ENCODE measurements at places on chromosomes 2 and 18. TPM values are rescaled to one million over a fixed set of nuclear protein-coding genes. Genes with fewer than 3 reads are reported as not detected.

DNA sequence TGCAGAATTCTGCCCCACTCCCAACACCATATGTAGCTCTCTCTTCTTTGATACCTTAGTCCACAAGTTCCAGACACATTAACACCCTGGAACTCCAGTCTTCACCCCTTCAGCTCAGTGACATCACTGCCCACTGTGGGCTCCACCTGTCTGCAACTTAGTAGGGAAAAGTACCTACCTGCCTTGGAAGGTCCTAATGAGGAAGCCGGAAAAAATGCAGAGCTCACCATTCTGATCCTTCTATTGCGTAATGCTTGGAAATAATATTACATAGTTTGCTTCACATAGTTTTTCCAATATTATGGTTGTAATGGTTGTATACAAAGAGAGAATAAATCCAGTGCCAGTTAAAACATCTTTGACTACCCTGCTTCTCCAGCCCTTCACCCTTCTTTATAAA, 738.4 kb downstream of the RNF144A start:
- peaks cover 9% of the 10 kb centered on the region for H3K4me1 ChIP-seq
- H3K4me3 ChIP-seq = no peak overlapping the region
- peaks cover 14% of the 10 kb centered on the region for H3K36me3 ChIP-seq

- H3K36me3 ChIP-seq = peaks cover 23% of the 10 kb centered on the region
- peak overlapping the region; percentile 2 for H3K4me3 ChIP-seq
- H3K4me1 ChIP-seq = peaks cover 84% of the 10 kb centered on the region
- no peaks in the 10 kb centered on the region for H3K27me3 ChIP-seq
- H3K27ac ChIP-seq = peak overlapping the region; percentile 1
These were observed 14.7 kb downstream of the CUL3 start for GRCh38 chr2:224570328-224570993.

DNA sequence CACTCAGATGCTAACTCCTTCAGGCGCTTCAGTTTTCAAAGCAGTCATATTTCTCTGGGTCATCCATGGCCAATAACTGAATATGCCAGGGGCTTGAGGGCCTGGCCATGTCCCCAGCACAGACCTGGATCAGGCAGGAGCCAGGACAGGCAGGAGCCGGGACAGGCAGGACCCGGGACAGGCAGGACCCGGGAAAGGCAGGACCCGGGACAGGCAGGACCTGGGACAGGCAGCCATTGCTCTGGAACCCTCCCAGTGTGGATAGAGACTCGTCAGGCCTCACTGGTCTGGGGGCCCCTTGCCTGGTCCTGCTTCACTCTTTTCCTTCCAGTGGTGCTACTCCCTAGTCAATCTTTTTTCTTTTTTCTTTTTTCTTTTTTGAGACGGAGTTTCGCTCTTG, 117.5 kb upstream of the TEX51 start:
- H3K36me3 ChIP-seq = no peaks in the 10 kb centered on the region
- H3K27ac ChIP-seq = no peak overlapping the region
- no peak overlapping the region for H3K4me3 ChIP-seq
- DNase-seq = no peak
- no peaks in the 10 kb centered on the region for H3K4me1 ChIP-seq
- H3K27me3 ChIP-seq = peaks cover 11% of the 10 kb centered on the region

DNA sequence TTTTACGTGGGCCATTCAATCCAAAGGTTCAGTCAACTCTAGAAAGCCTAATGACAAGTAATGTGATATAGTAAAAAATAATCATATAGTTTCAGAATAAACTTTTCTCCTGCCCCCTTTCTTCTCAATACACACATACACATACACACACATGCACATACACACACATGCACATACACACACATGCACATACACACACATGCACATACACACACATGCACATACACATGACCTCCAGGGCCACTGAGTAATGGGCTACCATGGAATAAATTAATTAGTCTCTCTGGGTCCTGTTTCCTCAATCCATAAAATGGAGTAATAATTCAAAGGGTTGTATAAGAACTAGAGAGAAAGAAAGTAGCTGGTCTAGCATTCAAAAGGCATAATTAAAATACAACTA, 5.4 kb upstream of the TRIB2 start:
- H3K27me3 ChIP-seq = no peaks in the 10 kb centered on the region
- H3K4me1 ChIP-seq = peaks cover 55% of the 10 kb centered on the region
- DNase-seq = no peak
- H3K4me3 ChIP-seq = no peak overlapping the region
- H3K27ac ChIP-seq = no peak overlapping the region

DNA sequence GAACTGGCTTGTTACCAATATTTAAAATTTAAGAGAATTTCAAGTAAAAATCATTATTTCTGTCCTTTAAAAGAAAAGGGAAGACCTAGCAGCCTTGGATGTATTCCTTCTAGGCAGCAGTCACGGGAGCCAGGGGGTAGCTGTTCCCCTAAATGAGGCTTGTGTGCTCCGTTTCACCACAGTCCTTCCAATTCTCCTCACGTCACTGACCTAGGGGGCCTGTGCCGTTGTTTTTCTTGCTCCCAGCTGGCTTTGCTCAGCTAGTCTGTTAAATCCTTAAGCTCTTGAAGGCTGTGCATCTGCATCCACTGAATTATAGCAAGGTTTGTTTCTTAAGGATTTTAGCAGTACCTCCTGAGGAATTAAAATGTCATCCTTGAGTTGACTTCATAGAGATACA, 9.9 kb downstream of the KLHL23 start:
- no peaks in the 10 kb centered on the region for H3K4me1 ChIP-seq
- H3K36me3 ChIP-seq = peaks cover 3% of the 10 kb centered on the region
- DNase-seq = no peak
- H3K27ac ChIP-seq = no peak overlapping the region
- no peak overlapping the region for H3K4me3 ChIP-seq
- no peaks in the 10 kb centered on the region for H3K27me3 ChIP-seq

DNA sequence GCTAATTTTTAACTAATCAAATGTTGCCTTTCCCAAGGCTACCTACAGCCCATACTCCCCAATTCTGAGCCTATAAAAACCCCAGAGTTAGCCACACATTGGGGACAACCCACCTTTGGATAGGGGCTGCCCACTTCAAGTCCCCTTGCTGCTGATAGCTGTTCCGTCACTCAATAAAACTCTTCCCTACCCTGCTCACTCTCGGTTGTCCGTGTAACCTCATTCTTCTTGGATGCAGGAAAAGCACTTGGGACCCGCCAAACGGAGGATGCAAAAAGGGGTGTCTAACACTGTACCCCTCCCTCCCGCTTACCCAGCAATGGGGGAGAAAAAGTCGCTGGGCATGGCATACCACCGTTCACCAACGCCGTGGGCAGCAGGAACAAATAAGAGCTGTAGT, 12.2 kb downstream of the IWS1 start:
- H3K4me1 ChIP-seq = peaks cover 72% of the 10 kb centered on the region
- H3K4me3 ChIP-seq = no peak overlapping the region
- no peak for DNase-seq
- no peak overlapping the region for H3K27ac ChIP-seq
- no peaks in the 10 kb centered on the region for H3K27me3 ChIP-seq

- no peaks in the 10 kb centered on the region for H3K4me1 ChIP-seq
- H3K27ac ChIP-seq = no peak overlapping the region
- H3K36me3 ChIP-seq = no peaks in the 10 kb centered on the region
- no peak for DNase-seq
These were observed 76.4 kb upstream of the ITGA6 start for GRCh38 chr2:172350839-172351479.

GRCh38 chr2:152421521-152422370, 86.8 kb downstream of the FMNL2 start:
- peaks cover 13% of the 10 kb centered on the region for H3K27me3 ChIP-seq
- H3K4me1 ChIP-seq = peaks cover 12% of the 10 kb centered on the region
- H3K36me3 ChIP-seq = no peaks in the 10 kb centered on the region
- H3K27ac ChIP-seq = no peak overlapping the region
- H3K4me3 ChIP-seq = no peak overlapping the region

DNA sequence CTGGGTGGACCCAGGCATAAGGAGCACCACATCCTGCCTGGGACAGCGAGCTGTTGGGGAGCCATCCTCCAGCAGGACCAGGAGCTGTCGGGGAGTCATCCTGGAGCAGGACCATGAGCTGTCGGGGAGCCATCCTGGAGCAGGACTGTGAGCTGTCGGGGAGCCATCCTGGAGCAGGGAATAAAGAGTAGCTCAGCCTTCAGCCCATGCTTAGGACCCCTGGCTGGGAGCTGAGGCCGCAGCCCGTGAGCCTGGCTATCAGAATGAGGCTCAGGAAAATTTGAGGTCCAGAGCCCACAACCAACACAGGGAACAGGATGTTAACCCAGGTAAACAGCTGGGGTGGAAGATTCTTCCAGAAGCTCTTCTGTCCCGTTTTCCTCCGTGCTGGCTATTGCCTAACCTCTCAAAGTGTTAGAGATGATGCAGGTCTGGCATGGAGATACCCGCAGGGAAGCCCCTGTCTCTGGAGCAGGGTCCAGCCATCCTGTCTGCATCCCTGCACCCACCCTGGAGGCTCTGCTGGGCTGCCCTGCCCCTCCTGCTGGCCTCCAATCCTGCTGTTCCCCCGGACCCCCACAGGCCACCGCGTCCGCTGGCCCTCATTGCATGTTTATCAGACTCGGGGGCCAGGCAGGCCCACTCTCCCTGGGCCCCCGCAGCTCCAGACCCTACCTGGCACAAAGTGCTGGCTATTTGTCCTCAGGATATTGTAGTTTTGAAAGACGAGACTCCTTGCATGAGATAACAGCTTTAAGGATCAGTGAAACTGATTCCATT, 243.5 kb upstream of the MYT1L start:
- no peak for DNase-seq
- H3K4me3 ChIP-seq = no peak overlapping the region
- H3K4me1 ChIP-seq = no peaks in the 10 kb centered on the region
- H3K27me3 ChIP-seq = no peaks in the 10 kb centered on the region
- H3K36me3 ChIP-seq = no peaks in the 10 kb centered on the region

DNA sequence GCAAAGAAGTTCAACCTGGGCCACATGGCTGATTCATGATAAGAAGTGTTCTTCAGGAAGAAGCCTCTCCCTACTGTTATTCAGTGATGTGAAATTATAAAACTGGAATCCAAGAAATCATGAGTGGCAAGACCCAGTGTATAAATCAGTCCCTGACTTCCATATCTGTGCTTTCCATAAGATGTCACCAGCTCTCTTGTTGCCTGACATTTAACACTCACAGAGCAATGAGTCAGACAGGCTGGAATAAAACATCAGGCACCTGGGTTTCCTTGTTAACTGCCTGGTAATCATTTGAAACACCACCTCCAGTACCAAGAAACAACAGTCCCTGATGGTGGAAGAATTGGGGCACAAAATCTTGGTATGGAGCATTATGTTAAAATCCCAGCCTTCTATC, 76.1 kb downstream of the SCG2 start:
- H3K4me3 ChIP-seq = no peak overlapping the region
- no peak overlapping the region for H3K27ac ChIP-seq
- H3K4me1 ChIP-seq = no peaks in the 10 kb centered on the region
- no peak for DNase-seq
- no peaks in the 10 kb centered on the region for H3K36me3 ChIP-seq
- H3K27me3 ChIP-seq = no peaks in the 10 kb centered on the region

GRCh38 chr2:85477884-85478283, 59.4 kb downstream of the SH2D6 start:
- no peak for DNase-seq
- no peaks in the 10 kb centered on the region for H3K4me1 ChIP-seq
- no peaks in the 10 kb centered on the region for H3K27me3 ChIP-seq
- H3K4me3 ChIP-seq = no peak overlapping the region

DNA sequence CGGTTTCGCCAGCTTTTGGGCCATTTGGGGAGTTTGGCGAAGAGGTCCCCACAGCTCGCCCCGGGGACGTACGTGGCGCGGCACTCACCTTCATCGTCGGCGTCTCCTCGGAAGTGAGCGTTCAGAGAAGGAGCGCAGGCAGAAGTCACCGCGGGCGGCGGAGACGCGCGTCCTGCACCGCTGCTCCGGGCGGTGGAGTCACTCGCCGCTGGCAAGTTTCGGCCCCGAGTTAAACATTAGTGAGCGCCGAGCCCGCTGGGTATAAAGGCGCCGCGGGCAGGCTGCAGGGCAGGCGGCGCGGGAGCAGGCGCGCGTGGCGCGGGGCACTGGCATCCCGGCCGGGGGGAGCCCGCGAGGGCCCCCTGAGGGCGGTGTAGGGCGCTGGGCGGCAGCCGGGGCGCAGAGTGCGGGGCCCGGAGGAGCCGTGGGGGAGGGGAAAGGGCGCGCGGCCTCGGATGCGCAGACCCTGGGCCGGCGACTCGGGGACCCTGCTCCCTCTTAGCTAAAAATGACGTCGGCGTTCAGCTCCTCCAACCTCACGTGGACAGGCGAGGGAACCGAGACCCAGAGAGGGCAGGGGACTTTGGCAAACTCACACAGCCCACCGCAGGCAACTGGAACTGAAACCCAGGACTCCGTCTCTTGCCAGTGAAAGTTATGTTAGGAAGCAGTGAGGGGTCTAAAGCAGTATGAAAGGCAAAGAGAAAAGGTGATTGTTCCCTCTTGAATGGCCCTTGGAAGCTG, at the start of gene DPP4:
TSS of gene DPP4 (minus strand) at position 328 of the 744 bp plus-strand sequence. CDS start at position 94, 234 bp downstream.
- peak within 1 kb of the TSS; percentile 91 for H3K27ac ChIP-seq
- H3K36me3 ChIP-seq = peaks cover 16% of the 10 kb centered on the region
- DNase-seq = peak; percentile 71
- peak within 1 kb of the TSS; percentile 94 for H3K4me3 ChIP-seq

- no peaks in the 10 kb centered on the region for H3K4me1 ChIP-seq
- H3K36me3 ChIP-seq = no peaks in the 10 kb centered on the region
- no peak overlapping the region for H3K27ac ChIP-seq
- H3K27me3 ChIP-seq = no peaks in the 10 kb centered on the region
These were observed 622.2 kb downstream of the CNTNAP5 start for GRCh38 chr2:124647245-124647644.

GRCh38 chr2:214652473-214652872, 157.0 kb downstream of the BARD1 start:
- H3K4me1 ChIP-seq = no peaks in the 10 kb centered on the region
- DNase-seq = no peak
- no peak overlapping the region for H3K4me3 ChIP-seq
- no peak overlapping the region for H3K27ac ChIP-seq

GRCh38 chr2:2899826-2900225, 477.8 kb downstream of the EIPR1 start:
- H3K27me3 ChIP-seq = no peaks in the 10 kb centered on the region
- no peaks in the 10 kb centered on the region for H3K36me3 ChIP-seq
- H3K4me3 ChIP-seq = no peak overlapping the region
- H3K27ac ChIP-seq = no peak overlapping the region
- peaks cover 13% of the 10 kb centered on the region for H3K4me1 ChIP-seq

- H3K27me3 ChIP-seq = peaks cover 25% of the 10 kb centered on the region
- DNase-seq = no peak
- peaks cover 5% of the 10 kb centered on the region for H3K4me1 ChIP-seq
- H3K4me3 ChIP-seq = no peak overlapping the region
- H3K36me3 ChIP-seq = no peaks in the 10 kb centered on the region
- H3K27ac ChIP-seq = no peak overlapping the region
These were observed 108.1 kb downstream of the FTCDNL1 start for GRCh38 chr2:199742884-199743283.

GRCh38 chr2:241569831-241570281, 11.3 kb downstream of the BOK start:
- H3K4me3 ChIP-seq = no peak overlapping the region
- H3K36me3 ChIP-seq = no peaks in the 10 kb centered on the region
- H3K27ac ChIP-seq = no peak overlapping the region
- H3K4me1 ChIP-seq = no peaks in the 10 kb centered on the region
- no peaks in the 10 kb centered on the region for H3K27me3 ChIP-seq

The CYBRD1 gene
- total RNA-seq = 0.74 TPM

The ERICH2 gene
- not detected for total RNA-seq

The CDH2 gene
- not detected for total RNA-seq

The MAPRE2 gene
- 59.4 TPM for total RNA-seq

The MBD2 gene
- 143 TPM for total RNA-seq

The TEKT4 gene
- not detected for total RNA-seq

The ASB18 gene
- not detected for total RNA-seq

The STAT4 gene
- total RNA-seq = 59.5 TPM

The RFTN2 gene
- total RNA-seq = not detected

The TLX2 gene
- 0.21 TPM for total RNA-seq

The OSR1 gene
- not detected for total RNA-seq

The MAP3K19 gene
- not detected for total RNA-seq

The DGKD gene
- 62.6 TPM for total RNA-seq

The USP40 gene
- 12.0 TPM for total RNA-seq

The EPAS1 gene
- total RNA-seq = 16.0 TPM

Data from activated CD4-positive, alpha-beta T cell treated with anti-CD3 and anti-CD28 coated beads for 36 hours (primary cell).